ENCODE measurements at places on chromosomes 2 and 18.

DNA sequence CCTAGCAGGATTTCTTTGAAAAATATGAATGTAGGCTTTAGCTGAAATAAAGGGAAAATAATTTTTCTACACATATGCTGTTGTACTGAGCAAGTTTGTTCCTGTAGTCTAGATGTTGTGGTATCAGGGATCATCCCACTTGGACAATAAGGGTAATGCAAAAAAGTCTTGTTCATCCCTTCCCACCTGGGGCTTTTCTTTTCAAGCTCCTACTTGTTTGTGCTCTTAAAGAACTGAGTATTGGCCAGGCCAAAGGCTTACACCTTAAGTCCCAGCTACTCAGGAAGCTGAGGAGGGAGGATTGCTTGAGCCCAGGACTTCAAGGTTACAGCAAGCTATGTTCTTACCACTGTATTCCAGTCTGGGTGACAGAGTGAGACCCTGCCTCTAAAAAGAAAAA, 35.5 kb downstream of the ZC3H6 start:
- DNase-seq = no peak

- no peak for DNase-seq
Measured at GRCh38 chr2:29517413-29517812, 402.2 kb downstream of the CLIP4 start.

GRCh38 chr2:3630631-3631030, 27.4 kb upstream of the ALLC start:
- no peak for DNase-seq

DNA sequence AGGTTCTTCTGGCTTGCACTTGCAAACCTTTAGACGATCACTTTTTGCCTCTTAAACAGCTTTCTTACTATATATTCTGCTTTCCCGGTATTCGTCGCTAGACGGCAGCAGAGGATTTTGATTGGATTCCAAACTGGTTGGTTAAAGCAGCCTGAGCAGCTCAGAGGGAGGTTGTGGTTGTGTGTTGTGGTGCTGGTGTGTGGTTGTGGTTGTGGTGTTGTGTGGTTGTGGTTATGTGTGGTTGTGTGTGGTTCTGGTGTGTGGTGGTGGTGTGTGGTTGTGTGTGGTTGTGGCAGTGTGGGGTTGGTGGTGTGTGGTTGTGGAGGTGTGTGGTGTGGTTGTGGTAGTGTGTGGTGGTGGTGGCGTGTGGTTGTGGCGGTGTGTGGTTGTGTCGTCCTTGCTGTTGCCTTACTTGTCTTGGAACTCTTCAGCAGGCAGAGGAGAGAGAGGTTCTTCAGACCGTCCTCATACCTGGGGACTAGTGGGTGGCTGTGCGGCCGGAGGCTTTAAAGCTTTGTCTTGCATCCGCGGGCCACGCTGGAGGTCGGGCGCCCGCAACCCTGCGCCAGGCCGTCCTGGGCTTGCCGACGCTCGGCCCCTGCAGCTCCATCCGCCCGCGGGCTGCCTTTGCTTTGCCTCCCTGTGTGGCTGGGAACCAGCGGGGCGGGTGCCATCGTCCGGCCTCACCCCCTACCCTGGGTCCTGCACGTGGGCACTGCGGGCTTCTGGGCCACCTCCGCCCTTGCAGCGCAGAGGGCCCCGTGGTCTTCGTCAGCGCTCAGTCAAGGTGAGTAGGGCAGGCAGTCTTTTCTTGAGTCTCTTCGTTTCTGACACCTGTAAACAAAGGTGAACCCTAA, 190.8 kb downstream of the ARHGAP28 start:
- DNase-seq = no peak

- DNase-seq = no peak
Measured at GRCh38 chr18:28099237-28099636, 77.7 kb downstream of the CDH2 start.

- DNase-seq = no peak
Measured at GRCh38 chr2:240742602-240743095, 51.0 kb downstream of the AQP12A start.

- DNase-seq = no peak
Measured at GRCh38 chr2:208097801-208098200, 26.5 kb downstream of the CRYGD start.

- DNase-seq = no peak
Measured at GRCh38 chr2:24543252-24543651, 52.2 kb downstream of the NCOA1 start.

DNA sequence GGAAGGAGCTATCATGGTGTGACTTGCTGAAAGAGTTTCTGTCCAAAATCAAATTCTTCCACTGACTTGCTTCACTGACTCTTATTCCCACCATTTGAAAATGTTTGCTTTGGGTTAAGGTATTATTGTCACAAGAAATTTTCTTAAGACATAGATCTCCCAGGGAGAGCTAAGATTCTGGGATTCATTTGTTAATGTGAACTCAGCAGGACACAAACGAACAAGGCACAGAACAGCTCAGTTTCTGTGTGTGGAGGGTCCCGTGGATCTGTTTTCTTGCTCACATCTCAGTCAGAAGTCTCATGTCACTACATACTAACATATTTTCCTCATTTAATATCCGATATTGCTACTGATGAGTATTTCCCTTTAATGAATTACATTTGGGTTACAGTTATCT, 8.2 kb upstream of the HNRNPA3 start:
- no peak for DNase-seq

GRCh38 chr2:43592443-43592842, 3.4 kb downstream of the THADA start:
- DNase-seq = no peak

DNA sequence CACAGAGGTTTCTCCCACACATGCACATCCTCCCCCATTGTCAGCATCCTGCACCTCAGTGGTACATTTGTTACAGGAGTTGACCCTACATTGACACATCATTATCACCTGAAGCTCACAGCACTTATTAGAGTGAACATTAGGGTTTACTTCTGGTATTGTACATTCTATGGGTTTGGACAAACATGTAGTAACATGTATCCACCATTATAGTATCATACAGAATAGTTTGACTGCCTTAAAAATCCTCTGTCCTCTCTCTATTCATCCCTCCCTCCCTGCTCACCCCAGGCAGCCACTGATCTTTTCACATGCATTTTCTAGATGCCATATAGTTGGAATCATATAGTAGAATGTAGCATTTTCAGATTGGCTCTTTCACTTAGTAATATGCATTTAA, 53.5 kb downstream of the NXPH2 start:
- DNase-seq = no peak

DNA sequence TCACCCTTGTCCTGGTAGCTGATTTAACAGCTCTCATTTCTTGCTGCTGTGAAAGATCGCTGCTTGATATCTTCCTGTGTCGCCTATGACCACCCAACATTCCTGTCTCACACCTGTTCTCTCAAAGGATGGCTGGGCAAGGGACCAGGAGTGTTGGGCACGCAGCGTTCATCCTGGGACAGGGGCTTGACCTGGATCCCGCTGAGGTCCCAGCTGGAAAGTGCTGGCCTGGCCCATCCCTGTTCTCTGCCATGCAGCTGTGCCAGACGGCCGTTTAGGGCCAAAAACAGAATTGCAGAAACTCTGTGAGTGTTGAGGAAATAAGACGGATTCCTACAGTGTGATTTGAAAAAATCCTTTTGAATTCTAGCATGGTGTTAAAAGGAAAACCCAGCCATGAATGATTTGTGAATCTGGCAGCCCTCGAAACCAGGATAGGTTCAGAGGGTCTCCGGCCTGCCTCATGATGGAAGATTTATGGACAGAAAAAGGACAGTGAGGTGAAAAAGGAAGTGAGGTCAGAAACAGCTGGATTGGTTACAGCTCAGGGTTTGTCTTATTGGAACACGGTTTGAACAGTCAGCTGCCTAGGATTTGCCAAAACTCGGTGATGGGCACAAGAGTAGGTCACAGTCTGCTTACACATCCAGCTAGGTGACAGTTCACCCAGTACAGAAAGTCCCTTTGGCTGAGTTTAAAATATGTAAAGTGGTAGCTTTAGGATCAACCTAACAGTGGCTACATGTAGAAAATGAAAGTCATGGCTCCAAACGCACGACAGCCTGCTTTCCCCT, 164.8 kb downstream of the DCDC2C start:
- no peak for DNase-seq
